ENCODE measurements at places on chromosomes 11 and 22.
A peak's percentile ranks its signal among the peaks of the same experiment; 100 is the strongest.

- DNase-seq: no peak
These were observed 3.9 kb upstream of the DPP3 start for GRCh38 chr11:66476173-66476840.

GRCh38 chr11:91295591-91295990 lies 929.0 kb upstream of the FAT3 start:
- DNase-seq: no peak

DNA sequence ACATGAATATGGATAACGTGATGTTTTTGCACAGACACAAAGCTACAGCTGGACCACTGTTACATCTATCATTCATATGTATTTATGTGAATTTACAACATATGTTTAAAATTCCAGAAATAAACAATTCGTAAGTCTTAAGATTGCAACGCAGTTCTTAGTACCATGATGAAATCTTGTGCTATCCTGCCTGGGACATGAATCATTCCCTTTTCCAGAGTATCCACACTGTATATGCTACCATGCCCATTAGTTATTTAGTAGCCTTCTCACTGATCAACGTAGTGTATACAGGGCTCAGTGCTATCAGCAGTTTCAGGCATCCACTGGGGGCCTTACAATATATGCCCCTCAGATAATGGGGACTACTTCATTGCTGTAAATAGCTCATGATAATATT lies 4.3 kb downstream of the ATL3 start:
- DNase-seq: no peak

GRCh38 chr11:60756307-60757032 lies at the start of gene MS4A15:
Gene MS4A15, plus strand, starts transcription at chr11:60756867. Its CDS starts 6,867 bp downstream, at chr11:60763734.
- no peak for DNase-seq

GRCh38 chr11:120336641-120337354 lies 585 bp downstream of the ARHGEF12 start:
- peak; percentile 56 for DNase-seq

- DNase-seq: no peak
These were observed 126.0 kb downstream of the SYN3 start for GRCh38 chr22:32932176-32932575.

GRCh38 chr22:29769723-29770321 lies 2.7 kb downstream of the UQCR10 start:
- DNase-seq: no peak

- no peak for DNase-seq
These were observed 121.2 kb upstream of the TIMP3 start for GRCh38 chr22:32680277-32680676.

- no peak for DNase-seq
These were observed 120.5 kb downstream of the BBOX1 start for GRCh38 chr11:27161071-27161470.

DNA sequence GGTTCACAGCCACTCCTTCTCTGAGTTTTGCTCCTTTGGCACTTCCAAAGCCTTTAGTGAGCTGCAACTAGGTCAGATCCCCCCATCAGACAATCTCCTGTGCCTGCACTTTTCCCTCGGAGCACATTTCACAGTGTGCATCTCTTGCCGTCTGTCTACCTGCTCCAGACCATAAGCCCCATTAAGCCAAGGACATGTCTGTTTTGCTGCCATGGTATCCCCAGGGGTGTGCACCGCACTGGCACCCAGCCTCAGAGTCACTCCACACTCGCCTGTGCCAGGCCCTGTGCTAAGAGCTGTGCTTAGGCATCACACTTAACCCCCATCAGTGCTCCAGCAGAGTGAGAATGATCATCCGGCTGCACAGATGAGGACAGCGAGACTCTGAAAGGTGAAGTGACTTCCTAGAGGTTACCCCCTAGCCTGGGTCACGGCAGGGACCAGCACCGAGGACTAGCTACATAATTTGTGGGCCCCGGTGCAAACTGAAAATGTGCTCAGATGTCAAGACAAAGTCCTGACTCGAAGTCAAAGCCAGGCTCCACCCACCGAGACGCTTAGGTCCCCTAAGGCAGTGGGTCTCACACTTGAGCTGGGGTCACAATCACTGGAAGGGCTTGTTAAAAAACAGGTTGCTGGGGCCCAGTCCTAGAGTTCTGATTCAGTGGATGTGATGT lies 33.9 kb downstream of the ARRB1 start:
- no peak for DNase-seq

GRCh38 chr11:113022262-113022661 lies 61.0 kb downstream of the NCAM1 start:
- no peak for DNase-seq

DNA sequence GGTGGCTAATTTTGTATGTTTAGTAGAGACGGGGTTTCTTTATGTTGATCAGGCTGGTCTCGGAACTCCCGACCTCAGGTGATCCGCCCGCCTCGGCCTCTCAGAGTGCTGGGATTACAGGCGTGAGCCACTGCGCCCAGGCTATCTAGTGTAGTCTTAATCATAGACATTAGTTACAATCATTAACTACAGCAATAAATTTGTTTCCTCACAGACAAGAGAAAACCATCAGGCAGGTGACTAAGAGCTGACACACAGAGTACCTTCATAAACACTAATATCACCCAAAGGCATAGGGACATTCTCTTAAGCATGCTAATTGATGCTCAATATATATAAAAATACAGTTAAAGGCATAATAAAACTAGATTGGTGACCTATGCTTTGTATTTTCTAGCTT lies 19.4 kb downstream of the SDHD start:
- no peak for DNase-seq

- no peak for DNase-seq
These were observed 93.7 kb upstream of the LDLRAD3 start for GRCh38 chr11:35850191-35850590.

GRCh38 chr11:8735094-8735493 lies 52.5 kb downstream of the RPL27A start:
- DNase-seq: no peak

DNA sequence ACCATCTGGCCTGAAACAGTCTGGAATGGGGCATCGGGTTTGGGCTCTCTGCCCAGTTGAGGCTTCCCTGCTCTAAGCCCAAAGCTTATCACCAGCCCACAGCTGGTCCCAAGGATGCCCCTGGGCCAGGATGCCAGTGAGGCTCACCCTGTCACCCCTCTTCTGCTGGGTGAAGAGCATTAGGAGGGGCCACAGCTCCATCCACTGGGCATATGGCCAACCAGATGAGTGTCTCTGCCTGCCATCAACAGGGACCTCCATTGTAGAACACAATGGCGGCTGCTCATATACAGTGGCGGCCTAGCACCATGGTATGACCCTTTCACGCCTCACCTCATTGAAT lies 5.6 kb downstream of the CHST1 start:
- DNase-seq: no peak

- DNase-seq: no peak
These were observed 78.2 kb downstream of the KCNC1 start for GRCh38 chr11:17812865-17813187.

GRCh38 chr11:61104963-61105362 lies 2.7 kb downstream of the CD5 start:
- no peak for DNase-seq

DNA sequence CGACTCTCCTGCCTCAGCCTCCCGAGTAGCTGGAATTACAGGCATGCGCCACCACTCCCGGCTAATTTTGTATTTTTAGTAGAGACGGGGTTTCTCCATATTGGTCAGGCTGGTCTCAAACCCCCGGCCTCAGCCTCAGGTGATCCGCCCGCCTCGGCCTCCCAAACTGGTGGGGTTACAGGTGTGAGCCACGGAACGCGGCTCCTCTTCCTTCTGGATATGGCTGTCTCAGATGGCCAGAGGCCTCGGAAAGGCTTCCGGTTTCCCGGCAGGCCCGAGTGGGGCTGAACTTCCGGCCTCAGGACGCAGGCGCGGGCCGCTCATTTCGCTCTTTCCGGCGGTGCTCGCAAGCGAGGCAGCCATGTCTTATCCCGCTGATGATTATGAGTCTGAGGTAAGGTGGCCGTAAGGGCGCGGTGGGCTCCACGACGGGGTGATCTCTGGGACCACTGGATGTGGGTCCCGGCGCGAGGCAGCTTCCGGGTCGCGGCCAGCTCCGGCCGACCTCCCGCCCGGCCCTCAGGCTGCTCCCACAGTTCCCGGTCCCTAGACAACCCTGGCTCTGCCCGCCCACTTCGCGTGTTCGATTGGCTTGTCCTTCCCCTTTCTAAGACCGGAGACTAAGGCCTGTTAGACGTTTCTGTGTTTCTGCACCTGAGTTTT lies at the start of gene EIF3L:
EIF3L (plus strand) TSS at position 331 of the 663 bp plus-strand sequence; CDS start at position 362, 31 bp downstream.
- DNase-seq: peak; percentile 89

- DNase-seq: no peak
These were observed 80.9 kb upstream of the PICALM start for GRCh38 chr11:86149792-86150191.

DNA sequence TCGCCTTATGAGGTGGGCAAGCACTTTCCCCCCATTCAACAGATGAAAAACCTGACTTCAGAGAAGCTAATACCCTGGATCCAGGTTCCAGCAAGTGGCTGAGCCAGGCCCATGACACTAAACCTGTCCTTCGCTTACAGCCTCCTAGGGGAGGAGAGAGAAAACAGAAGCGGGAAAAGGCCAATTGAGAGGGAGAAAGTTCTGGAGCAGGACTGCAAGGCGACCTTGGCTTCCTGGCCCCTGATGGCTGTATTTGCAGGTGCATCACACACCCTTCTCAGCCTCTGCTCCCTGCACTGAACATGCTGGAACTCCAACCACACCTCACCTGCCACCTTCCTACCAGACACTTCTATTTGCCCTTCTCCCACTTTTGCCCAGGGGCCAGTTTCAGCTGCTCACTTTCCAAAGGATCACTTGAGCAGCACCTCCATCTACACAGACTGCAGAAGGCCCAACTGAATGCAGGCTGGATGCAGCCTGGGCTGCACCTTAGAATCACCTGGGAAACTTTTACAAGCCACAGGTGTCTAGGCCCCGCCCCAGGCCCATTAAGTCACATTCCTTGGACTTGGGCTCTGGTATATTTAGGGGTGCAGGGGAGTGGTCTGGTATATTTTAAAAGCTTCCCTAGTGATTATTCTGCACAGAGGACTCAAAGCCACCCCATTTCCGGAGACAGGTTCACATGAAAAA lies 14.3 kb upstream of the ADA2 start:
- no peak for DNase-seq

GRCh38 chr11:79896258-79896657 lies 455.4 kb upstream of the TENM4 start:
- no peak for DNase-seq

DNA sequence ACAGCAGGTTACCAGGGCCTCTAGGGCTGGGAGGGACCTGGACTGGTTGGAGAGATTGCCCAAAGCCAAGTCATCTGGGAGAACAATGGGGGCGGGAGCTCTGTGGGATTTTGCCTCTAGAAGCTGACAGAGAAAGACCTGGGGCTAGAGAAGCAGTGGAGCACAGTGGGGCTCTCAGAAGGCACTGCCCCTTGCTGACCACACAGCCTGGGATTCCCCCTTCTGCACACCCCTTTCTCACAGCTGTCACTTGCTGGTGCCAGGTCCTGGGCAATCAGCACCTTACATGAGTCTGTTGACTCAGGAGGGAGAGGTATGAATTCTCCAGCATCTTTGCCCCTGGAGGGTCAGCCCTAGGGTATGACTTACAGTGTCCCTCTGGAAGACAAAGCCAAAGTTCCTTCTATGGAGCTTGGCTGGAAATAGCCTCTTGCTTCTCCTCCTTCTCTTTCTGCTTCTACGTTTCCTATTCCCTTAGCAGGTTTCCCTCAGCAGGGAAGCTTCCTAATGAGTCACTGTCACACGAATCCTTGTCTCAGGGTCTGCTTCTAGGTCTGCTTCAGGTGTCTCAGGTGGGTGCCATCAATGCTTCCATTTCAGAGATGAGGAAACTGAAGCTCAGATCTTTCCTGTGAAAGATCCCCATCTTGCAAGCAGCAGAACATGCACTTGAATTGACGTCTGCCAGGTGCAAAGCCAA lies 27.0 kb downstream of the GDPD5 start:
- DNase-seq: no peak

GRCh38 chr11:8309862-8310261 lies 46.2 kb upstream of the LMO1 start:
- no peak for DNase-seq

GRCh38 chr11:90840071-90840470 lies 617.2 kb upstream of the CHORDC1 start:
- no peak for DNase-seq

- DNase-seq: no peak
These were observed 43.8 kb downstream of the FLI1 start for GRCh38 chr11:128737704-128738103.

DNA sequence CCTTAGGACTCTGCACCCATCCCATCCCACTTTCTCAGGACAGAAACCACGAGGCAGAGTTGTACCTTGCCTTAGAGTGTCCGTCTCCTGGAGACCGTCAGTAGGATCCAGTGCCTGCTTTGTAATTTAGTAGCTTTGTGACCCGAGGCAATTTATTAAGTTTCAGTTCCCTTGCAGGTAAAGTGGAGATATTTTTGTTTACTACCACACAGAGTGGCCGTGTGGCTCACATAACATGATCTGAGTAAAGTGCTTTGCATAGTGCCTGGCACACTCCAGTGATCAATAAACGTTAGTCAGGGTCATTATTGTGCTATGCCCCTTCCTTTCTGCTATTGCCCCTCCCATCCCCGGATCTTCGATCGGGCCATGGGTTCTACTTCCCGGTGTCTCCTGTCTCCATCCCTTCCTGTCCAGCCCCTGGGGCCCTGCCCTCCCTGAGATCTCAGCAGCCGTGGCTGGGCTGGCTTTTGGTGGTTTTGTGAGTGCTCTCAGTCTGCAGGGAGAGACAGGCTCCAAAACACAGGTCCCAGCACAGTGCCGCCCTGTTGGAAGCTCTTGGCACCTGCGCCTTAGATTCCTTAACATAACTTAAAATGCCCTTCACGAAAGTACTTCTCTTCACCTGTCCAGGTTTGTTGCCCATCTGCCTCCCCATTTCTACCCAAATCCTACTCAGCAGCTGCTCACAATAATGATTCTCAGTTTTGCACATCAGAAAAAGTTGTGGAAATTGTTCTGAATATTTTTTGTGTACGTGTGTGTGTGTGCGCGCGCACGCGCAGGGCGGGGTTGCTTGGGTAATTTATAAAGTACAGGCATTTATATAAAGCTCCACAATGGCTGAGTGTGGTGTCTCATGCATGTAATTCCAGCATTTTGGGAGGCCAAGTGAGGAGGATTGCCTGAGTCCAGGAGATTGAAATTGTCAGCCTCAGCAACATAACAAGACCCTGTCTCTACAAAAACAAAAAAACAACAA lies 753.7 kb downstream of the NTM start:
- no peak for DNase-seq

Data from anterior cingulate cortex (tissue), 58 donors.